ENCODE measurements at places on chromosomes 7 and 10.

- no peak for DNase-seq
These were observed 14.1 kb downstream of the PRLHR start for GRCh38 chr10:118581340-118581739.

- DNase-seq: no peak
These were observed 67.6 kb downstream of the TACC2 start for GRCh38 chr10:122056431-122057094.

DNA sequence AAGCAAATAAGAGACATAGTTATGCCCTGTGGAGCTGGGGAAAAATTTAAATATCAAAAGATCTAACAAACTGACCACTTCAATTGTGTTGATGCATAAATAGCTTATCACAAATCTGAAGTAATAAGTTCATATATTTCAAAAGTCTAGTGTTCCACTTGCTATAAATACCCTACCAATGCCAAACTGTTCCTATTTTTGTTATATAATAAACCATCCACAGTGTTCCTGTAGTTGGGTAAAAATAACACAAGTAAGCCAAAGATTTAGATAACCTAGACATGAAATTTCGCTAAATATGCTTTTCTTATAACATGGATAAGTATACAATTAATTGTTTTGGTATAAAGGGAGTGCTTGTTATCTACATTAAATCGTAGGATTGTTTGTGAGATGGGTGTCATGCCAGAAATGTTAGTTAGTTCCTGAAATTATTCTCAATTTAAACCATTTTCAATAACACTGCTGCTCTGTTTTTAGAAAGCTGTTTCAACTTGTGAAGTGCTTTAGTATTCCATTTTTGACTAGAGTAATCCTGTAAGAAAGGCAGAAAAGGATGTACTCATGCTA lies 85.5 kb downstream of the CACNA2D1 start:
- DNase-seq: no peak

GRCh38 chr10:69957886-69958555 lies 94.6 kb upstream of the MACROH2A2 start:
- no peak for DNase-seq

- no peak for DNase-seq
These were observed 86.2 kb downstream of the SORBS1 start for GRCh38 chr10:95475003-95475383.

DNA sequence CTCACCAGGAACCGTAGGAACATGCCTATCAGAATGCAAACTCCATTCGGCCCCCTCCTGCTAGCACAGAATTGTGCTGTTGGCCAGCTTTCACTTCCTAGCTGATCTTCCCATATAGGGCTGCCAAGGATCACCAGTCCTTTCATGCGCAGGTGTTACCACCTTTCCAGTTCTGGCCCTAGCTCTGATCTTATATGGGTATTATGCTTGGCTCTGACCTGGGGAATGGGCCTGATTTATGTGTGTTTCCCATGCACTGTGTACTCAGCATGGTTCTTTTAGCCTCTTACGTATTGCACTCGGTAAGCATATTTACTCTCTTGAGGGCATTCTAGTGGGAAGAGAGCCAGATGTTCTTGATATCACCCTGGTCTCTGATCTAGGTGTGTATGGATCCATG lies 11.1 kb downstream of the SLC35G1 start:
- no peak for DNase-seq

DNA sequence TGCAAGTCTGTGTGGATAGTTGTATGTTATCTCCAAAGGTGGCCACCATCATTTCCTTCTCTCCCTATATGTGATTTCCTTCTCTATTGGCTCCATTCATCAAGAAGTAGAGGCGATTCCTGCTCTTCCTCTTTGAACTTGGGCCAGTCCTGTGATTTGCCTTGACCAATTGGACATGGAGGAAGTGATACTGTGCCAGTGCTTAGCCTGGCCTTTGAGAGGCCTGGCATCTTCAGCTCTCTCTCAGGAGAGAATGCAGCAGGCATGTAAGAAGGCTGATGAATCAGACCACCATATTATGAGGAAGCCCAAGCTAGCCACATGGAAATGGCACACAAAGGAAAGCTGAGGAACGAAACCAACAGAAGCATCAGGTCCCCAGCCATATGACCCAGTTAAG lies 195.0 kb upstream of the SVIL start:
- DNase-seq: no peak

GRCh38 chr7:73707045-73707631 lies 12.3 kb downstream of the STX1A start:
- DNase-seq: no peak

- DNase-seq: no peak
These were observed 89.0 kb upstream of the ZNF804B start for GRCh38 chr7:88670536-88670935.

GRCh38 chr10:71814922-71815411 lies 36.1 kb downstream of the PSAP start:
- DNase-seq: no peak

DNA sequence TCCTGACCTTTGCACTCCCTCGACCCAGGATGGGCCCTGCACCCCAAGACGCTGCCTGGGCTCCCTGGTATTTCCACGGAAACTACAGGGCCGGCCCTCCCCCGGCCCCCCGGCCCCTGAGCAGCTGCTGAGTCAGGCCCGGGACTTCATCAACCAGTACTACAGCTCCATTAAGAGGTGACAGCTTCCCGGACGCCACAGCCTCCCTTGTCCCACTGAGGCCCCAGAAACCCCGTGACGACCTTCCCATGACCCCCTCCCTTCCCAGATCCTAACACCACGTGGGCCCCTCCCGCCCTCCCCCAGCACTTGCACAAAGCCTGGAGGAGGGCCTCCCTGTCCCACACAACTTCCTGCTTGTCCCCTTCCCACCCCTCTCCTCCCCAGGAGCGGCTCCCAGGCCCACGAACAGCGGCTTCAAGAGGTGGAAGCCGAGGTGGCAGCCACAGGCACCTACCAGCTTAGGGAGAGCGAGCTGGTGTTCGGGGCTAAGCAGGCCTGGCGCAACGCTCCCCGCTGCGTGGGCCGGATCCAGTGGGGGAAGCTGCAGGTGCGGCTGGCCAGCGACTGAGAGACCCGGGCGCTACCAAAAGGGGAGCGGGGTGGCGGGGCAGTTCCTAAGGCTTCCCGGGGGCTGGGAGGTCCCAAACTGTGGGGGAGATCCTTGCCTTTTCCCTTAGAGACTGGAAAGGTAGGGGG lies 5.7 kb downstream of the NOS3 start:
- no peak for DNase-seq

GRCh38 chr10:63515002-63515763 lies 6.0 kb upstream of the REEP3 start:
- no peak for DNase-seq

DNA sequence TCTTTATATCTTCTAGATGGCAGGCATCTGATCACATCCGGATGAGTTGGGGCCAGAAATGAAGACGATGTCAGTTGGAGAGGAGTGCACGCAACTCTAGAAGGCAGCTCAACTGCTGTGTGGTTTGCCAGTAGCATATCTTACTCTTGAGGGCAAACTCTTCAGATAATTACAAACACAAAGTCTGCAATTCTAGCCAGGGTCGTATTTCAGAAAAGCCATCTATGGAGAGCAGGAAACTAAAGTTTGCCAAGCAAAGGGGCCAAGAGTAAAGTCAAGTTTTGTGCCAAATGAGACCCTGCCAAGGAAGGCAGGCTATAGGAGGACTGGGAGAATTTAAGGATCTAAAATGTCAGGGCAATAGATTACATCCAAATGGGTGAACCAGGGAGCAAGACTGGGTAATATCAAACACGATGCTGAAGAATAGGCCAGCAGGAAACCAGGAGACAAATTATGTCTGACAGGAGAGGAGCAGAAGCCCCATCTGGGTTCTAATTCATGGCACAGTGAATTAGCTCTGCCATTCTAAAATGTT lies 312.5 kb upstream of the SEMA3C start:
- no peak for DNase-seq

DNA sequence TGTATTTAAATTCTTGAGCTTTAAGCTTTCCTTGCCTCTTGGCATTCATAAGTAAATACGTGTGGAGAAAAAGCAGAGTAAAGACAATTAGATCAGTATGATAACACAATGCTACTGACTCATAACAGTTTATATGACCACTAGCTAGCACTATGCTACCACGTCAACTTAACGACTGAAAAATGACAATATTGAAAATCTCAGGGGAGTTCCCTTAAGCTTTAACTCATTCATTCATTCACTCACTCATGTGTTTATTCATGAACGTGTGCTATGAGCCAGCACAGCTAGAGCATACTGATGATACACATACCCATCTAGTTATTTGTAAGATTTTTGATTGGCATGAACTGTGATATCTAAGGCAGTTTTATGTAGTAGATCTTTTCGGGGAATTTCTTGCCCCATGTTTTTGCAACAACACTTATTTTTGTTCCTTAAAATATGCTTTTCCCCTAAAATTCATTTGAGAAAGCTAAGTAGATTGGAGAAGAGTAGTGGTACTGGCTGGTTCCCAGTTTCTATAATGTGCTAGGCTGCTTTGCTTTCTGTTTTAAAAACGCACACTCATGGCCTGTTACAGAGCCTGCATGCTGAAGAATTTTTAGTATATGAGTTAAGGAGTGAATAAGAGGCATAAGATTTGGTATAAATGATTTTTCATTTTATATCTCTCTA lies 57.4 kb upstream of the ACBD5 start:
- no peak for DNase-seq

DNA sequence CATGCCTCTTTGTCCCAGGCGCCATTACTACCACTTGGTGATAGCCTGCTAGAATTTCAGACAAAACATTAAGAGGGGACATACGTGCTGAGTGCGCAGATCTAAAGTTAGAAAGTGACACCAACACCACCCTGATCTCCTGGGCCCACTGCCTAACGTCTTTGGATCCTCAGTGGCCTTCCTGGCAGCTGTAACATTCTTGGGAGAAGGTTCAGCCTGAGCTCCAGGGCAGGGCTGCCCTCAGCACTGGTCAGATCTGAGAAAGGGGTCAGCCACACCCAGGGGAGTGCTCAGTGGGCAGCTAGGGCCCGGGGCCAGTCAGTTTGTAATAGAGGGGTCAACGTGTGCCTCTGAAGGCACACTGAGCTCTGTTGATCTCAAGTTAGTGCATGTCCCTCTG lies 48.4 kb downstream of the ZCCHC24 start:
- no peak for DNase-seq

DNA sequence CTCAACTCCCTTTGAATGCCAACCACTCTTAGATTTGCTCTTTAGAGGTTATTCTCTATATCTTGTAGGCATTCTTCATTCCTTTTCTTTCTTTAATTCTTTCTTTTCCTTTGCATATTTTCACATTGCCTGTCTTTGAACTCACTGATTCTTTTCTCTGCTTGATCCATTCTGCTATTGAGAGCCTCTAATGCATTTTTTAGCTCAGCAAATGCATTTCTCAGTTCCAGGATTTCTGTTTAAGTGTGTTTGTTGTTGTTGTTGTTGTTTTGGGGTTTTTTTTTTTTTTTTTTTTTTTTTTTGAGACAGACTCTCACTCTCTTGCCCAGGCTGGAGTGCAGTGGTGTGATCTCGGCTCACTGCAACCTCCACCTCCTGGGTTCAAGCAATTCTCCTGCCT lies 71.6 kb downstream of the FBXL13 start:
- DNase-seq: no peak

DNA sequence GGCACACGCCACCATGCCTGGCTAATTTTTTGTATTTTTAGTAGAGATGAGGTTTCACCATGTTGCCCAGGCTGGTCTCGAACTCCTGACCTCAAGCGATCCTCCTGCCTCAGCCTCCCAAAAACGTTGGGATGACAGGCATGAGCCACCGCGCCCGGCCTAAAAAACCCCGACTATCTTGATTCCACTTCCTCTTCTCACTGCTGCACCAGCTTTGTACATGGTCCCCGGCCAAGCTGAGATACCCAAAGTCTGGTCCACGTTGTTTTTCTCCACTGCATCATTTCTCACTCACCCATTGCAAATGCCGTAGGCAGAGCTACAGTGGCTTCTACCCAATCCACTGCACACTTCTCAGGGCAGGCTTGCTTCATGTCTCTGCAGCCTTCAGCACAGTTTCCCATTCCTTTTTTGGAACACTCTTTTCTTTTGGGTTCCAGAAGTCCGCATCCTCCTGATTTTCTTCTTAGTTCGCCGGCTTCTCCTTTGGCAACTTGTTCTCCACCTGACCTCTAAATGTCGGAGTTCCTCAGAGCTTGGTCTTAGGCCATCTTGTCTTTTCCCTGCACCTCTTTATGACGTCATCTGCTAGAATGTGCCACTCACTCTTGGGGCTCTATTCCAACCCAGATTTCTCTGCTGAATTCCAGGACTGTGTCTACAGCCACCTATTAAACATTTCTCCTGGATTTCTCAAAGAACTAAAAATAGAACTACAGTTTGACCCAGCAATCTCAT lies 6.0 kb upstream of the GNB2 start:
- no peak for DNase-seq

DNA sequence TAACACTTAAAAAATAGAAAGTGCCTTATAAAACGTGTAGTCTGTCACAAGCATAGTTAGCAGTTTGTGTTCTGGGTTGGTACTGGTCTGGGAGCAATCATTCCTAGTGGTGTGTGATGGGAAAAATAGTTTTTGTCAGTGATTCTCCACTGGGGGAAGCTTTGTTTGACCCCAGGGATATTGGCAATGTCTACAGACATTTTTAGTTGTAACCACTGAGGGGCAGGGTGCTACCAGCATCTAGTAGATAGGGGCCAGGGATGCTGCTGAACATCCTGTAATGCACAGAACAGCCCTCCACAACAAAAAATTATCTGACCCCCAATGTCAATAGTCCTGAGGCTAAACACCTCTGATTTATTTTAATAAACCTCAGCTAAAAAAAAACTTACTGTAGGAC lies 51.6 kb upstream of the CREB5 start:
- DNase-seq: no peak

Measured in esophagus squamous epithelium (tissue), 5 donors.